Mesothelial cell of epicardium (in vitro differentiated cells): ENCODE measurements at places on chromosomes 7 and 10.
A peak's percentile ranks its signal among the peaks of the same experiment; 100 is the strongest.

- H3K36me3 ChIP-seq = no peaks in the 10 kb centered on the region
- H3K27me3 ChIP-seq = no peaks in the 10 kb centered on the region
- H3K4me1 ChIP-seq = no peaks in the 10 kb centered on the region
- H3K27ac ChIP-seq = no peak overlapping the region
- H3K4me3 ChIP-seq = no peak overlapping the region
- DNase-seq = no peak
These were observed 339.7 kb downstream of the ACTR3B start for GRCh38 chr7:153099235-153099634.

DNA sequence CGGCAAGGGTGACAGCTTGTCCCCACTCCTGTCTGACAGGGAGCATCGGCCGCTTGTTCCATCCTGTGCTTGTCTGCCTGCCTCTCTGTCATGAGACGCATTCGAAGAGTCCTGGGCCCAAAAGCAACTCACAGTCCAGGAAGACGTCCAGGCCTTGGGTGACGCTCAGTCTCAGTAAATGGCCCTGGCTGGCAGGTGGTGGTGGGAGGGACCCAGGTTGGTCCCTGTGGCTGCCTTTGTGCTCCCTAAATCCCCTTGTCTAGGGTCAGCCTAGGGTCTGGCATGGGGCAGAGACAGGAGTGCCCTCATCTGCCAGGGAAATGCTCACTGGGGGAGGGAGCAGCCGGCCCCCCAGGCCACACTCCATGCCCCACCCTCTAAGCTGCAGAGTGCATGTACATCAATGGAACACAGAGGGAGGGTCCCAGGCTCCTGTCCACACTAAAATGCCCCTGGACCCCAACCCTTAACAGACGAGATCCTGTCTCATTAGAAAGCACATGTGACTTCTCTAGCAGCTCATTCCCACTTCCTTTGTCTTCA is 295.2 kb upstream of the ZNF32 start:
- peak; percentile 26 for DNase-seq
- H3K27me3 ChIP-seq = peaks cover 21% of the 10 kb centered on the region
- no peak overlapping the region for H3K4me3 ChIP-seq

- H3K27ac ChIP-seq = no peak overlapping the region
- H3K4me3 ChIP-seq = no peak overlapping the region
- no peak for DNase-seq
- no peaks in the 10 kb centered on the region for H3K27me3 ChIP-seq
- no peaks in the 10 kb centered on the region for H3K36me3 ChIP-seq
These were observed 128.9 kb downstream of the MTPAP start for GRCh38 chr10:30219971-30220751.

DNA sequence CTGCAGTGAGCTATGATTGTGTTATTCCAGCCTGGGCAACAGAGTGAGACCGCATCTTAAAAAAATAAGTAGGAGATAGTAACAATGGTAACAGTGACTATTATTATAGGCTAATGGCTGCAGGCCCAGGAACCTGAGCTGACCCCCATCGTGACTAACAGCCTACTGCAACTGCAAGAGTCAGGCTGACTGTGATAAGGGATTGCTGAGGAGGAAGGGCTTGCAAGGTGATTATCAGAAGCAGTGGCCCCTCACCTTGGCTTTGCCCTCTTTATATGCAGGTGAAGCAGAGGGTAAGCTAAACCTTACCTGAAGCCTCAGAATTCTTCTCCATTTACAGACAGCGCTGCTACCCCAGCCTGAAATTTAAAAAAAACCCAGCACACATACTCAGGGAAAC is 83.9 kb upstream of the SDK1 start:
- peaks cover 24% of the 10 kb centered on the region for H3K4me1 ChIP-seq
- H3K36me3 ChIP-seq = no peaks in the 10 kb centered on the region
- no peak overlapping the region for H3K27ac ChIP-seq
- no peaks in the 10 kb centered on the region for H3K27me3 ChIP-seq
- no peak overlapping the region for H3K4me3 ChIP-seq

GRCh38 chr7:139730746-139731612 is 46.8 kb downstream of the HIPK2 start:
- H3K4me1 ChIP-seq = peaks cover 10% of the 10 kb centered on the region
- DNase-seq = no peak
- peak overlapping the region; percentile 6 for H3K27ac ChIP-seq
- peaks cover 23% of the 10 kb centered on the region for H3K36me3 ChIP-seq
- H3K27me3 ChIP-seq = no peaks in the 10 kb centered on the region
